GM19239 (cell line): ENCODE measurements at places on chromosomes 11 and 22.

GRCh38 chr11:130828741-130829140, 87.5 kb downstream of the SNX19 start:
- no peak for DNase-seq

DNA sequence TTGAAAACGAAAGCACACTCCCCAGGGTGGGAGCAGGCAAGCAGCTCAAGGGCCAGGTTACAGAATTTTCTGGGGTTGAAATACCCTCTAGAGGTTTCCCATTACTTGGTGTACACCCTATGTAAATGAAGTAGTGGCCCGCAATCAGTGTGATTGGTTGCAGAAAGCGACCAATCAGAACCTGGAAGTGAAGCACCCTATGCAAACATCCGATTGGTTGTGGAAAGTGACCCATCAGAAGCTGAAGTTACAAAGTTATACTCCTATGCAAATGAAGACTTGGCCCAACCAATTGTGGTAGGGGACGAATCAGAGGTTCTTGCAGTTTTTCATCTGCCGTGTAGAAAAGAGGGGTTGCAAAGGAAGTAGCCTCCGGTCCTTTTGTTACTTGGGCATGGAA, 19.2 kb downstream of the PRR5 start:
- DNase-seq, result no peak

DNA sequence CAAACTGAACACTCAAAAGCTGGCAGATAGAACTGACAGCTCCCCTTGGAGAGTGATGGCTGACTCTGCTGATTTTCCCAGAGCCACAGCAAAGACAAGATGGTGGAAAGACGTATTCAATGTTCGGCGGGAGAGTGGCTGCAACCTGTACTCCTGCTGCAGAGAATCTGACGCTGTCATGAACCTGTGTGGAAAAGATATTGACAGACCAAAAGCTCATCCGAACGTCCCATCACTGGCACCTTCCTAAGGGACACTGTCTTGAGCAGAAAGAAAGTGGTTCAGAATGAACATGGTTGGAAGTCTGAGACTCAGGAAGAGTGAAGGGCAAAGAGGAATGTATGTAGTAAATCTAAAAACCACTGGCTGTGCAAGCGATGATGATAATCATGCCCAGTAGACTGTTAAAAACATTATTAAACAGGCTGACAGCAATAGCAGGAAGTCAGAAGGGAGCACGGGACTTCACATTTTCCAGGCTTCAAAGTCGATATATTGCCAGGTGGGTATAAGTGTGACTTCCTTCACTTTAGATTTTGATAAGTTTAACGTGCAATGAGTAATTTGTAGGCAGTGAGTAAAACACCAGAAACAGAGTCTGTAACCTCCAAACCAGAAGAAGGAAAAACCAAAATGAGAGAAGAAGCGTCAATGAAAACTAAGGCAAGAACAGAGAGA, 6.2 kb upstream of the IL17REL start:
- no peak for DNase-seq

GRCh38 chr22:41132550-41132949, 40.2 kb downstream of the EP300 start:
- DNase-seq, result no peak

- DNase-seq, result no peak
Measured at GRCh38 chr11:126669416-126669815, 313.9 kb downstream of the ST3GAL4 start.

- no peak for DNase-seq
Measured at GRCh38 chr11:72058416-72059034, 21.8 kb downstream of the NUMA1 start.

DNA sequence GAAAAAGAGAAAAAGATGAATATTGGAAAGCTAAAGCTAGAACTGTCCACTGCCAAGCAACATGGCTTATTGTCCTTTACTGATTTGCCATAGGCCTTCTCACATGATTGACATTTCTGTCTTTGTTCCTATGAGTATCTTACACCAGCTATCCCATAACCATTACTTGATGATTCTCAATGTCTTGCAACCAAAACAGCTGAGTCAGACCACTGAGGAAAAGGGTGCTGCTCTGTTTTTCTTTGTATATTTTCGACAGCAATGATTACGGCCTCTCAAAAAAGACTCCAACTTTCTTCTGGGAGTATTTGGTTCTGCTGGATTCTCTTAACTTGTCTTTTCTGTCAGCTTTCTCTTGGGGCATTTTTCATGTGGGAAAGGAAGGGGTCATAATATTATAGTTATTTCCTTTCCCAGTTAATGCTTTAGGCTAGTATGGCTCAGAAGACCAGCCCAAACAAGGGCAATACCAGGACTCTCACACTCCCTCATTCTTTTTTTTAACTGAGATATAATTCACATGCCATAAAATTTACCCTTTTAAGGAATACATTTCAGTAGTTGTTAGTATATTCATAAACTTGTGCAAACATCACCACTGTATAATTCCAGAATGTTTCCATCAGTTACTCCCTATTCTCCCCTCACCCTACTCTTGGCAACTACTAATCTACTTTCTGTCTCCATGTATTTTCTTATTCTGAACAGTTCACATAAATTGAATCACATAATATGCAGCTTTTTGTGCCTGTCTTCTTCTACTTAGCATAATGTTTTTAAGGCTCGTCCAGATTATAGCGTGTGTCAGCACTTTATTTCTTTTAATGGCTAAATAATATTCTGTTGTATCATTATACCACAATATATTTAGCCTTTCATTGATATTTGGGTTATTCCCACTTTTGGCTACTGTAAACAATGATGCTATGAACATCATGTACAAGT, 31.1 kb upstream of the FAR1 start:
- DNase-seq, result no peak

DNA sequence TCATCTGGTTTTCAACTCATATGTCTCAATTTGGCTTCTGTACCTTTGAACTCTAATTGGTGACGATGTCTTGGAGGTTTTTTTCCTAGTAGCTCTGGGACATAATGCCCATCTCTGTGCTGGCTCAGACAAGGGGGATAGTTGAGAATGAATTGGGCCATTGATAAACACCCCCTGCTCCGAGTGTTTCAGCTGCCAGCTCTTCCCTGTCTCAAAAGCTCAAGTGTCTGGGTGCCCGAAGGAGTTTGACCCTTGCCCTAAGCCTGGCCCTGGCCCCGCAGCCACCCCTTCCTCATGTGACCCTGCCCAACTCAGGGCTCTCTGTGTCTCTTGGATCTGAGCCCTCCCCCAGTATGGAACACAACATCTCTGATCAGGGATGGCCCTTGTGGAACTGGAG, 3.0 kb downstream of the INSC start:
- no peak for DNase-seq

DNA sequence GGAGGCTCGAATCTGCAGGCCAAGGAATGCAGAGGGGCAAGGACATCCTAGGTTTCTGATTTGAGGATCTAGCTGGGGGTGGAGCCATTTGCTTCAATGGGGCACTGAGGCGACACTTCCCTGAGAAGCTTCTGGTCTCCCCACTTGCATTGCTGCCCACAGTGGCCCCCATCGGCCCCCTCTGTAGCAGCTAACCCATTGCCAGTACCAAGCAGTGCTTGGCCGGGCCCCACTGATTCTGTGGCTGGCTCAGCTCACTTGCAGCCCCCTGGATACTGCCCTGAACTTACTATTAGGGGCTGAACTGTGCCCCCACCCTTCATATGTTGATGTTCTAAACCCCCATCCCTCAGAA, 42.9 kb upstream of the SHISAL1 start:
- DNase-seq, result no peak

GRCh38 chr11:16356761-16357393, 531 bp upstream of the SOX6 start:
- no peak for DNase-seq

DNA sequence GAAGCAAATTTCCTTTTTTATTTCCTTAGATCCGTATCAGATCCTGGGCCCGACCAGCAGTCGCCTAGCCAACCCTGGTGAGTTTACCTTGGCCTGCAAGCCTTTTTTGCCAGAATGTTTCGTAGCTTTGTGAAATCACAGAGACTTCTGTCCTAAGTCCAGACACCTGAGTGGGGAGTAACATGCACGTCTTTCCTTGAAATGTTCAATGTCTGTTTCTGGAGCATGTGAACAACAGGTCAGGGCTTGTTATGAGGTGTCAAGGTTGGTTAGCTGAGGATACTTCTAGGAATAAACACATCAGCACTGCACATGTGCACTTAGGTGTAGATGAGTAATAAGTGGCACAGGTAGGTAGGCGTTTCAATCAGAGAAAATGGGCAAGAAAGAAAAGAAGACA, 58.0 kb downstream of the KCNJ1 start:
- DNase-seq, result no peak

DNA sequence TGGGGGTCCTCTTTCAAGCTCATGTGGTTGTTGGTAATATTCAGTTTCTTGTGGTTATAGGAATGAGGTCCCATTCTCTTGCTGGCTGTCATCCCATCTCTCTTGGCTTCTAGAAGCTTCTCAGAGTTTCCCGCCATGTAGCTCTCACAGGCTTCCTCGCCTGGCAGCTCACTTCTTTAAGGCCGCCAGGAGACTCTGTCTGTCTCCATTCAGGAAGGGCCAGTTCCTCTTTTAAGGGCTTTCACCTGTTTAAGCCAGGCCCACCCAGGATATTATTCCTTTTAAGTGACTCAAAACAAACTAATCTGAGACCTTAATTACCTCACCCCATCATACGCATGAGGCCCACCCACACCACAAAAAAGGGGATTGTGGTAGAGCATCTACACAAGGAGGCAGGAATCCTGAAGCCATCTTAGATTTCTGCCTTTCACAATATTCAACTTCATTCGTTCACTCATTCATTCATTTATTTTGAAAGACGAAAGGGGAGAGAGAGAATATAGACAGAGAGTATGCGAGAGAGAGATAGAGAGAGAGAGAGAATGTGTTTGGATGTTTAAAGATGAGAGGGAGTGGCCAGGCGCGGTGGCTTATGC, 42.3 kb upstream of the NECTIN1 start:
- DNase-seq, result no peak

GRCh38 chr11:34508524-34508923, 5.1 kb downstream of the ELF5 start:
- DNase-seq, result no peak

GRCh38 chr22:46641811-46642266, 21.7 kb downstream of the GRAMD4 start:
- DNase-seq, result no peak

DNA sequence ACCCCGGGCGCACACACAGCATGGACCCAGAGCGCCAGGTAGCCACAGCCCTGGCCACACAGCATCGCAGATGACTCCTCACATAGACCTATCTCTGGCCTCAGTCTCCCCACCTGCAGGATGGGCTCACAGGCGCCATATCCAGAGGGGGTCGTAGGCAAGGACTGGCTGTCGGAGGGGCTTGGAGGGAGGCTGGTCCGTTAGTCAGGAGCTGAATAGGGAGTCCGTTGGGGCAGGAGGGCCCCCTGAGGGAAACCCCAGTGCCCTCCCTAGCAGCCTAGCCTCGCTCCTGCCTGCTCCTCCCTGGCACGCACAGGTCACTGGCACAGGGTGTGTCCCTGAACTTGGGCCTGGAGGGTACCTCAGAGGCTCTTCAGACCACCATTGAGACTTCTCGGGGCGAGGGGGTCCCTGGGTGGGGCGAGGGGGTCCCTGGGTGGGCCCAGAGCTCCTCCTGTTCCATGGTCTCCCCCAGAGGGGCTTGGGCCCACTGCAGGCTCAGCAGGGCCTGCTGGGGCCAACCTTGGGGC, 2.0 kb downstream of the PLXNB2 start:
- no peak for DNase-seq

DNA sequence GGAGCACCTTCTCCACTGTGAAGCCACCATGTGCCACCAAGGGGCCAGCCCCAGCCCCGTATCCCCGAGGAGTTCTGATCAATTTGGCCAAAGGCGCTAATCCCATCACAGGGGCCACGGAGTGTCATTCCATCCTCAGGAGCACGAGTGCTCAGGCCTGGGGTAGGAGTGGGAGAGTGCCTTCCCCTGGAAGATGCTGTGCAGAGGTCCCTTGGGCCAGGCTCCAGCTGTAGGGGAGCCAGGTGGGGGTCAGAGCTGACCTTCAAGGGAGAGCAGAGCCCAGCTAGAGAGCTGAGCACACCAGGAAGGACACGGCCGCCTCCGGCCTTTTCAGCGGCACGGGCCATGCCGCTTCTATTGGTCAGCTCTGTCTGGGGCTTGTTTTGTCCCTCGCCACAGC, 1459.9 kb downstream of the BRD1 start:
- no peak for DNase-seq

- DNase-seq, result no peak
Measured at GRCh38 chr11:8049084-8049483, 31.9 kb upstream of the TUB start.

DNA sequence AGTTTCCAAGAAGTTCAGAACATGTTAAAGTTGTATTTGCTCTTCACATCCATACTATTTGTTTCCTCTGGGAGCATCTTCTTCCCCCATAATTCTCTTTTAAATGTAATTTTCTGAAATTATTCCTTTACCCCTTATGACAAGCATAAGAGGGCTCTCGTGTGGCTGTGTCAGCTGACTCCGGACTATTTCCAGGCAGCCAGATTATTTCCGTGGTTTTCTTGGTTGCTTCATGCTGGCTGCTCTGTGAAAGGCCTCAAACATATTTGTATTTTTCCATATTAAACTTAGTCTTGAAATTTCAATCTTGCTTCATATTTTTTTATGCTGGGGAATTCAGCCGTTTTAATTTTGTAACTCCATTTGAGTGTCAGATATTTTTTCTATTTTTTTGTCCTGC, 2.8 kb upstream of the MMP1 start:
- no peak for DNase-seq

DNA sequence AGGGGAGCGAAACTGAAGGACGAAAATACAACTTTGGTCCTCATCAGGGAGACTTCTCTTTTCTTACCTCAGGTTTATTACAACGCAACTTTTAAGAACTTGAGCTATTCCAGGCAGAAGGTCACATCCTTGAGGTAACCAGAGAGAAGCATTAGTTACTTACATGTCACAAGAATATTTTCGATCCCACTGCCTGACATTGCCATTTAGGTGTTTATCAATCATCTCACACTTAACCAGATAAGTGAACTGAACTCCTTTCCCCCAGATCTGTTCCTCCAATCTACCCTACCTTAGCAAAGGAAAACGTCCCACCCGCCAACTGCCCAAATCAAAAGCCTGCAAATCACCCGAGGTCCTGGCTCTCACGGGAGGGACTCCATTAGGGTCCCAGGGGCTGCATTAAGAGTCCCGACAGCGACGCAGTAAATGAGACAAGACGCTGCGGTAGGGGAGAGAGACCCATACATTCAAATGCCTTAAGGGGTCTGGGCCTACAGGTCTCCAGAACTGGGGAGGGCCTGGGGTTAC, 734 bp downstream of the ZNF280B start:
- DNase-seq, result no peak

- DNase-seq, result no peak
Measured at GRCh38 chr11:115848611-115849010, 344.4 kb upstream of the CADM1 start.

DNA sequence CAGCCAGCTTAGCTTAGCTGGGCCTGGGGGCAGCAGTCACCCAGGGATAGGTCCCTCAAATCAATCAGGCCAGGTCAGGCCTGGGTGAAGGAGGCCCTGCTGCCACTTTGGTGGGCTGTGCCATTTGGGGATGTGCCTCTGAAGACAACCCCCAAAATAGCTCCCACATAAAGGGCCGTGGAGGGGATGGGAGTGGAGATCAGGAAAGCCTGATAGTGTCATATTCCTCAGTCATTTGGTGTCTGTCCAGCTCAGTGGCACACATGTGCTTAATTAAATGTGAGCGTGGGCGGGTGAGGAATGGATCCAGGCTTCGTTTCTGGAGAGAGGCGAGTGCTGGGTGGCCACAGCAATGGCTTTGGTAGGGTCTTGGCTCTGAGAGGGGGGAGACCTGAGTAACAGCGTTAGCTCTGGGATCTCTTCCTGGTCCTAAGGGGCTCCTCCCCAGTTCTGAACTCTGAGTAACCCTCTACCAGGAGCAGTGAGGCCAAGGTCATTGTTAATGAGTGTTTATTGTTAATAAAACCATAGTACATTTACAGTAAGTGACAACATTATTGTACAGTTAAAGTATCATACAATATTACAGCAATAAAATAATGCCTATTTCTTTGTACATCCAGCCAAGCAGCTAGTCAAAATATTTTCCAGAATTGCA, 45.2 kb downstream of the NAT10 start:
- no peak for DNase-seq
